ENCODE measurements at places on chromosomes 5 and 9. TPM values are rescaled to one million over a fixed set of nuclear protein-coding genes. Genes with fewer than 3 reads are reported as not detected.

The SLC6A3 gene
- total RNA-seq, result not detected

The IL17B gene
- 46.8 TPM for total RNA-seq

The MTX3 gene
- 7.5 TPM for total RNA-seq

The SLC36A2 gene
- total RNA-seq, result 0.75 TPM

The CEMIP2 gene
- 34.4 TPM for total RNA-seq

The CDC42SE2 gene
- total RNA-seq, result 12.8 TPM

The ZBED3 gene
- total RNA-seq, result 0.64 TPM

The RNF145 gene
- total RNA-seq, result 47.8 TPM

The WNT8A gene
- not detected for total RNA-seq

The SVEP1 gene
- 41.8 TPM for total RNA-seq

The GLRA1 gene
- total RNA-seq, result not detected

DNA sequence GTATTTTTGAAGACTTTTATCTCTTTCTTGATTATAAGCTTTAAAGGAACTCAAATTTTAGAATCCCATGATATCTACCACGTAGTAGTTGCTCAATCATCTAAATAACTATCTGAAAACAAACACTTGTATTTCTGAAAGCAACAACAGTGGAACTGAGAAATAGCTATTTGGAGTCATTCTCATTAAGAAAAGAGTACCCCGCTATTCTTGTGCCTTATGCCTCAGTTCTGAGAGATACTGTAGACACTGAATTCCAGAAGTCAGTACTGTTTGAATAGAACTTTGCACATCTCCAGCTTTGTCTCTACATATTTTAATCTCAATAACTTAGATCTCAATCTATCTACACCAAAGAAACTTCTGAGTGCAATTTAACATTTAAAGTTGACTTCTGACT, 11.4 kb downstream of the CHD1 start:
- DNase-seq, result no peak

DNA sequence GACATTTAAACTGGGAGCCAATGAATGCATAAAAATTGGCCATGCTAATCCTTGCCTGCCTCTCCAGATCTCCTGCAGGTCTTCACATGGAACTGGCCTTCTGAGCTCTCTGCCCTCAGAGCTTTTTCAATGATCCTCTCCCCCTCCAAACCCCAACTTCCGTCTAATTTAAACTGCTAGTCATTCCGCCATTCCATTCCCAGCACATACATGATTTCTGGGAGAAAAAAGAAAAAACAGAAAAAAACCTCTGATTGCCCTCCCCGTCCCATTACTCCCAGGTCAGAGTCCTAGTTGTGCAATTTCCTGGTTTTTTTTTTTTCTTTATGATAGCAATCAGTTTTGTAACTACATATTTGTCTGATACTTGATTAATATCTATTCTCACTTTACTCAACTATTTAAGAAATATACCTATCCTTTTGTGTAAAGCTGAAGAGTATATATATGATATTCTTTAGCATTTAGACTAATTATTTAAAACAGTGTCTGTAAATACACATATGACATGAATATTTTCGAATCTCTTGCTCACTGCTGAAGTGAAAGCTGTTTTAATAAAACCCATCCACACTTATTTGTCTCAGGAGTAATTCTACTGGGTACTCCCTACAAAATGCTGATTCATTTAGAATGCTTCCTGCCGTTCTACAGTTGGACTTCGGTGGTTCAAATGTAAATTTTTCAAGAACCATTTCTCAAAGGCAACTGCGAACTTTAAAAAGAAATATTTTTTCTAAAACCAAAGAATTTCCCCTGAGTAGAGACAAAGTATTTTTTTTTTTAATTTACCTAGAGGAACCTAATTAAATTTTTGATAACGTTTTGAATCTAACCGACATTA, 1.6 kb downstream of the HINT1 start:
- no peak for DNase-seq

DNA sequence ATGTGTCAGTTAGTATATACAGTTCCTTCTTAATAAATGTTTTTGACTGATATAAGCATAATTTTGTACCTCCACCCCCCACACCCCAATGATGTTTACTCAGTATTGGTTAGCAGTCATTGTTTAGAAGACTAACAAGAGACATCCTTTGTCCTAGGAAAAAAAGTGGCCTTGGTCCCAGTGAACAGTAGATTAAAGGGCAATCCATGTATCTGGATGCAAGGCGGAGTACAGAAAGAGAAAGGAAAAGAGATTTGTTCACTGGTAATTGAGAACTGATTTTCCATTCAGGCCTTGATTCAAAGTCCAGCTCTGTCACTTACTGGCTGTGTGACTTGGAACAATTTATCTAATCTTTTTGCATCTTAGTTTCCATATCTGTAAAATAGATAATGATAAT, 4.6 kb downstream of the RALGPS1 start:
- DNase-seq, result no peak

- no peak for DNase-seq
Measured at GRCh38 chr5:132419502-132420468, 50.3 kb downstream of the SLC22A5 start.

- DNase-seq, result no peak
Measured at GRCh38 chr9:72844440-72844768, 108.4 kb downstream of the ALDH1A1 start.

- no peak for DNase-seq
Measured at GRCh38 chr5:118377420-118377819, 610.9 kb downstream of the DTWD2 start.

- DNase-seq, result no peak
Measured at GRCh38 chr9:9621355-9621940, 991.4 kb downstream of the PTPRD start.

DNA sequence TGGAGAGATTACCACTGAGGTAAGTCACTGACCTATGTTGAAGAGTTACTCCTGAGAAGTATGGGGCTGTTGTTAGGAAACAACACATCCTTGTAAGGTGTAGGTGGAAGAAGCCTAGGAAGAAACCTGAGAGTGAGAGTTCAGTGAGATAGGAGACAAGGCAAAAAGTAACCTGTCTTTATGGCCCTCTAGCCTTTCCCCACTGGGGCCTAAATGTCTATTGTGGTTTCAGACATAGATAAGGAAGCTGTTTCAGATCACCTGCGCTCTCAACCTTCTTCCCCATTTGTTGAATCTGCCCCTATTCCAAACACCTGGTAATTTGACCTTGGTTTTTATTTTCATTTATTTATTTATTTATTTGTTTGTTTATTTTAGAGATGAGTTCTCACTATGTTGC, 397.1 kb upstream of the RORB start:
- no peak for DNase-seq

- DNase-seq, result no peak
Measured at GRCh38 chr5:73591698-73592501, 26.4 kb downstream of the UTP15 start.

GRCh38 chr5:97601651-97602050, 418.6 kb upstream of the RIOK2 start:
- DNase-seq, result no peak

DNA sequence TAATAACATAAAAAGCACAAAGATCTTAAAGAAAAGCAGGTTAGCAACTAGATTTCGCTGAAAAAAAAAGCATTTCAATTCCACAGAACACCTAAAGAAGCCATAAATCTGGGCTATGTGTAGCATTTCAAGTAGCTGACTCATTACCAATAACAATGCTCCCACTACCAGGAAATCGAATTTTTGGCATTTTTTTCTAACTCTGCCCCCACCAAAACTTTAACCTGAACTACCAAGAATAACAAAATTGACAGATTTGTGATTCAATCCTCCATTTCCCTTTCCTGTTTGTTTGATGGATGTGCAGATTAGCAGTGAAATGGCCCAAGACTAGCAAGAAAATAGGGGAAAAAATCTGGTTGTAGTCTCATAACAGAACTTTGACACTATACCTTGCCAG, 180.2 kb downstream of the RASEF start:
- DNase-seq, result no peak

DNA sequence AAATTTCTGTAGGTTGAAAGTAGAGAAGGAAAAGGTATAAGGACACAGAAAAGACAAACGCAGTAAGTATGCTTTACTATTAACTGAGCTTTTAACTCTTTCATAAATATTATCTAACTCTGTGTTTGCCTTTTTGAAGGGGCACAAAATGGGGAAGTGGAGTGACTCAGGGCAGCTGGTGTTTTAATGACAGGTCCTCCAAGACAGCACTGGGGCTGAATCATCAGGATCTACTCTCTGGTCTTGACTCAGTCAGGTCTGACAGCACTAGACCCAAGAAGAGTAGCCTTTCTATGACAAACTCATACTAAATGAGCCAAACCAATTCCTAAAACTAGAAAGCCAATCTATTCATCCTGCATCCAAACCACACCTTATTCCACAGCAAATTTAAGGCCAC, 102.2 kb downstream of the APTX start:
- no peak for DNase-seq

GRCh38 chr9:80701061-80701460, 988.3 kb downstream of the TLE1 start:
- no peak for DNase-seq

DNA sequence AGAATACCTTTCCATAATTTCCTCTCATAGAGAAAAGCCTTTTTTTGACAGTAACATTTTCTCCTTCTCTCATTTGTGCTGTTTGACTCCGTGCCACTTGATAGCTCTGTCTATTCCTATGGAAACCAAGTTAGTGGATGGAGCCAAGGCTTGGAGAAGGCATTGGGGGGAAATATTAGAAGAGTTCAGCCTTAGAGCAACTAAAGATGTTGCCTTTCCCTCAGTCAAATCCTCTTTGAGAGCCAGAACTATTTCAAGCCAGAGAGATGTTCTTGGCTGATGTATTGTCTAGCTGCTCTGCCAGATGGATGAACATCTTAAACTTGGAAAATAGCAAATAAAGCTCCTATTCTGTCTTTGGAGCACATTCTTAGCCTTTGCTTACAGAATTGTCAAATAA, 112.4 kb downstream of the INVS start:
- DNase-seq, result no peak

DNA sequence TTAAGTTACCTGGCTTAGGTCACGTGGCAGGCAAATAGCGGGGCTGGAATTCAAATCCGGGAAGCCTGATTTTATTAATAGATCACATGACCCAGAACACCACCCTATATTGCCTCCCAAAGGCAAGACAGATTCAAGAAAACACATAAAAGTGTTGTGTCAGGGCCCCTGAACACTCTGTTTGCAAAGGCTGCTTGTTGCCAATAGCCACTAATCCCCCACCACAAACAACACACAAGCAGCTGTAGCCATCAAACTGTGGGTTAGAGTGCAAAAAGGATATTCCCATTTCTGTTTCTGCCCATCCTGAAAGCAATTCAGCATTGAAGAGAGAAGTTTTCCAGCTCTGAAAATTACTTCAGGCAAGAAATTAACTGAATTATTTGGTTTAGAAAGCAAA, 358.9 kb upstream of the RFX3 start:
- no peak for DNase-seq
